ENCODE measurements at places on chromosomes 7 and 10.

GRCh38 chr7:85644272-85644671, 457.4 kb upstream of the SEMA3D start:
- DNase-seq = no peak

- DNase-seq = no peak
Measured at GRCh38 chr10:94315024-94315451, 47.7 kb downstream of the NOC3L start.

DNA sequence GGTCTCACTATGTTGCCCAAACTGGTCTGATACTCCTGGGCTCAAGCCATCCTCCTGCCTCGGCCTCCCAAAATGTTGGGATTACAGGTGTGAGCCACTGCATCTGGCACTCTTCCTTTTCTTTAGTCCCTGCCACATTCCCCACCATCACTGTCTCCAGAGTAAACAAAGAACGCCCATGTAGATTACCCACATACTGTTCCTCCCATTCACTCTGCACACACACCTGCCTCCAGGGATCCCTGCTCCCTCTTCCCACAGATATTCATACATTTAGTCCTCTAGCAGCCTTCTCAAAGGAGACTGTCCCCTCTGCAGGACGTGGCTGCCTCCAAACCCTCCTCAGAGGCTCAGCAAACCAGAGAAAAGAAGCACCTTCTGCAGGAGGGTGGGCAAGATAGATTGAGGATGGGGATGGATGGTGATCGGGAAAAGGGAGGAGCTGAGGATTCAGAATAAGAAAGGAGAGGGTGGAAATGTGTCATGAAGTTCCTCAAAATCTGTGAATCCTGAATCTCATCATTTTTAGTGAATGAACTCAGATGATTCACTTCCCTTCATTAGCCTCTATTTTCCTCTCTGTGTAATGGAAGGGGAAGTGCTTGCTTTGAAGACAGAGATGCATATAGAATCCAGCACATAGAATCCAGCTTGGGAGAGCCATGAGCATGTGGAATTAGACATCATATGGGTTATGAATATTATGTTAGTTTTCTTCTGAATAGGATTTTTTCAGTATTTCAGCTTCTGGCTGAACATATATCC, 5.5 kb upstream of the PLAU start:
- DNase-seq = no peak

- no peak for DNase-seq
Measured at GRCh38 chr7:18420748-18421147, 74.8 kb upstream of the HDAC9 start.

DNA sequence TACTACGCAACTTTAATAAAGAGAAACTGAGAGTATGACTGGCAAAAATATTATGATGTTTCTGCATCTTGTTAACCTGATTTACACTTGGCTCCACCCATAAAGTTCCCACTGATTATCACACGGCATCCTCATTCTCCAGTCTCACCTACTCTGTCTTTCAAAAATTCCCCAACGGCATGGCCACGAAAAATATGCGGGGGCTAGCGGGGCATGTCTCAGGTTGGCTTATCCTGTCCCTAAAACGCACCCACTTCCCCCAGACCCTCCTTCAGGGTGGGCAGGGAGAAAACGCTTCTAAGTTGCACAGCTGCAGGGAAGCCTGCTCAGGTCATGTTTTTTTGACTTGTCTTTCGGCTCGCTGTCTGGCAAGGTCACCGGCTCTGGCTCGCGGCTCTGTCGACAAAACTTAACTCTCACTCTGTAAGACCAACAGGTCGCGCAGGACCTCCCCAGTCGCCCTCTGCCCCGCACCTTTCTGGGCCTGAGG, 3.8 kb downstream of the CDK6 start:
- DNase-seq = no peak

DNA sequence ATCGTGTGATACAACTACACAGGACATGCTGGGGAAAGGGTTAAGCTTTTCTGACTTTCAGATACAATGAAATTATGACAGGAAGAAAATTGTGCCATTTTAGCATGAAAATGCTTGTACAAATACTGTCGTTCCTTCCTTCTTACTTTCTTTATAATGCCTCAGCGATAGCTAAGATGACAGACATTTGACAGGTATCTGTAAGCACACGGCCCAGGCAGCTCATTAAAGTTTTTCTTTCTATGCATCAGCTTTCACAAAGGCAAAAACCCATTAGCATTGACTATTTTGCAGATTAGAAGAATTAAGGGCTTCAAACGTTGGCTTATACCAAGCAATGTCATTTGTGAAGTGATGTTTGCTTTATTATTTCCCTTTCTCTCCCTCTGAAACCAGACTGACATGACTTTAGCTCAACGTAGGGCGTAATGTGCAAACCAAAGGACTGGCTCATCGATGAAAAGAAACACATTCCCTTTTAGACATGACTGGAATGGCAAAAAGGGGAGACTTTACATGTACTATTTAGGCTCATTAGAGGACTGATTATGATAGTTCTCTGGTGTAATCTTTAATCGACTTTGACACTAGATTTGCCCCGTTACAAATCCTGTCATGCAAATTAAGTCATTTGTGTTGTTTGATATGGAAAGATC, 258.4 kb upstream of the SP8 start:
- no peak for DNase-seq

DNA sequence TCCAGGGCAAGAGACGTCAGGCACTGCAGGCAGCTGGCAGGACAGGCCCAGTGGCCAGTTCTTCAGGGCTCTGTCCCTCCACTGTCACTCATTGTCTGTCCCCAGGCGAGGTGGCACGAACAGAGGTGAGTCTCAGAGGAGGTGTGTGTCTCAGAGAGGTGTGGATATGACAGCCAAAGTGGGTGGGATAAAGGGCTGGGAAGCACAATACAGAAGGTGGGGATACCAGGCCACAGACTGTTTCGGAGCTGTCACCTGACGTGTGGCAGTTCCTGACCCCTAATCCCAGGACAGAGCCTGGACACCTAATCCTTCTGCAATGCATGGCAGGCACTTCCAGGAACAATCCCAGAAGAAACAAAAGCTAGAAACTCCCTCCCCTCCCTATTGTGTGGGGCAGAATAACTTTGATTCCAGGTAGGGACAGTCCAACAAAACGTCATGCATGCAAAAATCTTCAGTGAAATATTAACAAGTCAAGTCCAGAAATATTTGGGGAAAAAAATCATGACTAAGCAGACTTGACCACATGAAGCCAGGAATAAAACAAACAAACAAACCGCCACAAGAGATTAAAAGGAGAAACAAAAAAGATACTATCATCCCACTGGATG, 11.6 kb downstream of the KLRG2 start:
- no peak for DNase-seq

GRCh38 chr10:2728087-2728486, 339.3 kb upstream of the PFKP start:
- DNase-seq = no peak

DNA sequence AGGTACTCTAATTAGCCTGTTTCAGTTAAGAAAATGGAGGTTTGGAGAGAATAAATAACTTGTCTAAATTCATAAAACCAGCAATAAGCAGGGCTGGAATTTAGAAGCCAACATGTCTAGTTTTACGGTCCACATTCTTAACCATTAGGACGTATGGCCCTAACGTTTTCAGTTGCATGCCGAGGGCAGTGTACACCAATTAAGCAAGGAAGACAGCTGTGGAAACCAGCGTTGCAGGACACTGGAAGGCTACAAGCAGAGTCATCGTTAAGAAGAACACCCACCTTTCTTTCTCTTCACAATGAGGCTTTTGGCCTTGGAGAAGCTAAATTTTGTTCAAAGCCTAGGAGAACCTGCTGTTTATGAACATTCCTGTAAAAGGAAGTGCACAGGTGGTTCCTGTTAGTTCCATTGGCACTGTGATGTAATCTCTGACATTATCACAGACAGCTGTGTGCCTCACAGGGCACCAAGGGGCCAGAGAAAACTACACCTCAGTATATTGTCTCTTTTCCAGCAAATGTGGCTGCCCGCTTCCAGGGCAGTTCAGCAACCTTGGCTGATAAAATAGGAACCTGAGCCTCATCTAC, 21.0 kb downstream of the MPP7 start:
- DNase-seq = no peak

GRCh38 chr7:108604307-108605077, 34.8 kb downstream of the DNAJB9 start:
- DNase-seq = no peak

DNA sequence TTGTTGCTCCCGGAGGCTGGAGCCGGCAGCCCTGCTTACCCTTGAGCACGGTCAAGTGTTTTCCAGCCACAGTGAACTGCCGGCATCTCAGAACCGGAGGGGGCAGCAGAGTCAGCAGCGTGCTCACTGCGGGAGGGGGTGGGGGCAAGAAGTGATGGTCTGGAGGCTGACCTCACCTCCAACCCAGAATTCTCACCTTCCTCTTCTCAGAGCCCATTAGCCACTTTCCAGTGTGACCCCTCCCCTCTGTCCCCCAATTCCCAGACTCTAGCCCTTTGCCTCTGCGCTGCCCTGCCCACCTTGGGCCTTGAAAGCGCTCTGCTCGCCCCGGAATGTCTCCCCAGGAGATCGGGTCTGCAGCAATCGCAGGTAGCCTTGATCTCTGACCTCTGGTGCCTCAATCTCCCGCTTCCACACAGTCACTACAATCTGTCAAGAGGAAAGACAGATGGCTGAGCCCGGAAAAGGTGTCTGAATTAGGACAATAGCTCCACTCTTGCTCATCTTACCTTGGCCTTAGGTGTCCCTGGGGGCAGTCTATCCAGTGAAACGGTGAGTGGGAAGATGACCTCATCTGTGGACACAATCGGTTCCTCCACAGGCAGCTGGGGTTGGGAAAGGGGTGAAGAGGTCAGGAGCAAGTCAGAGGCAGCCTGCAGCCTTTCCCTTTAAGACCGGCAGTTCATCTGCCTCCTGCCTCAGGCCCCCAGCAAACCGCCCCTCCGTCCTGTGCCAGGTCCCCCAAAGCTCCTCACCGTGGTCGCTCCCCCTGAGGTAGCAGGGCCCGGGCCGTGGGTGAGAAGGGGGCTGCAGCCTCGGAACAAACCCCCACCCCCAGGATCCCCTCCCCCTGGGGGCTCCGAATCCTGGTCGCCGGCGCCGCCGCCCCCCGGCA, 942 bp downstream of the TRAPPC14 start:
- DNase-seq = no peak

DNA sequence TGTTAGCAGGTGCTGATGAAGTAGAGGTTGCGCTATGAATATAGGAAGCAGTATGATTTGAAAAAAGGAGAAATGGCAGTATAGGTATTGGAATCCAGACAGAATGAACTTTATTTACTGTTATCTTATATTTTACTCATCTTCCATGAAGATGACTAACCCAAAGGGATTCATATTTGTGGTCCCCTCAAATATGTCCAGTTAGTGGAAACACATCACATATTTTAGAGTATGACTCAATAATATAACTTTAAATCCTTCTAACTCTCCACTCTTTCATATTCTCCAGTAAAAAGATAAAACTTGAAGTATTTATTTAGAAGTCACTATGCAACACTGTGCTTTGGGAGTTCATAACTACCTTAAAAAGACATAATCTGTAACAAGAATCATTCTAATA, 286.5 kb upstream of the LRRTM3 start:
- DNase-seq = no peak

GRCh38 chr7:130902755-130903357, 168.8 kb upstream of the KLF14 start:
- no peak for DNase-seq

GRCh38 chr10:32109603-32110002, 53.4 kb upstream of the KIF5B start:
- DNase-seq = no peak

DNA sequence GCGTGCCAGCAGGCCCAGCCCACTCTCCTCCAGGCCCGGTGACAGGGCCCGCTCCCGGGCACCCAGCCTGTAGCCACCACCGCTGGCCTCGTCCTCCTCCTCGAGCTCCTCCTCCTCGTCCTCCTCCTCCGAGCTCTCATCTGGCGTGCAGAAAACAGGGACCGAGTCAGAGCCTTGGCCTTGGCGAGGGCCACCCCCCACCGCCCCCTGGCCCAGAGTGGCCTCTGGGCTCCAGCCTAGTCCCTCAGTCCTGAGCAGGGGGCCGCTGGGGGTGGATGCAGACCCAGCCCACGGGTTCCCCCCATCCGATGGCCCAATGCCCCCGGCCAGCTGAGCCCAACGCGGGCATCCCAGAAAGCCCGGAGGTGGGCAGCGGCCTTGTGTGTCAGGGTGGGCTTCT, 62.9 kb downstream of the SLC29A4 start:
- no peak for DNase-seq

DNA sequence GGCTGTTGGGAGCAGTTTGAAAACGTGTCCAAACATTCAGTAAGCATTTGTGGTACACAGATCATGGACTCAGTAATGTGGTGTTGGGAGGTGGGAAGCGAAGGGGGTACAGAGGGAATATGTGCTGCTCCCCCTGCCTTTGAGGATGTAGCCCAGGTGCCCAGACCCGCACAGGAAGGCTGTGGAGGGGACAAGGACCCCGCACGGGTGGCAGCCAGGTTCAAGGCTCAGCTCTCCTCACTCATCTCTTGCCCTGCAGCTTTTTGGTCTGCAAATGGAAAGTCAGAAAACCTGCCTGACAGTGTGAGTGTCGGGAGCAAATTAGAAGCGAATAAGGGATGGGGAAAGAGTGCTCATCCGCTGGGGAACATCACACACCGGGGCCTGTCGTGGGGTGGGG, 27.3 kb upstream of the EN2 start:
- no peak for DNase-seq

DNA sequence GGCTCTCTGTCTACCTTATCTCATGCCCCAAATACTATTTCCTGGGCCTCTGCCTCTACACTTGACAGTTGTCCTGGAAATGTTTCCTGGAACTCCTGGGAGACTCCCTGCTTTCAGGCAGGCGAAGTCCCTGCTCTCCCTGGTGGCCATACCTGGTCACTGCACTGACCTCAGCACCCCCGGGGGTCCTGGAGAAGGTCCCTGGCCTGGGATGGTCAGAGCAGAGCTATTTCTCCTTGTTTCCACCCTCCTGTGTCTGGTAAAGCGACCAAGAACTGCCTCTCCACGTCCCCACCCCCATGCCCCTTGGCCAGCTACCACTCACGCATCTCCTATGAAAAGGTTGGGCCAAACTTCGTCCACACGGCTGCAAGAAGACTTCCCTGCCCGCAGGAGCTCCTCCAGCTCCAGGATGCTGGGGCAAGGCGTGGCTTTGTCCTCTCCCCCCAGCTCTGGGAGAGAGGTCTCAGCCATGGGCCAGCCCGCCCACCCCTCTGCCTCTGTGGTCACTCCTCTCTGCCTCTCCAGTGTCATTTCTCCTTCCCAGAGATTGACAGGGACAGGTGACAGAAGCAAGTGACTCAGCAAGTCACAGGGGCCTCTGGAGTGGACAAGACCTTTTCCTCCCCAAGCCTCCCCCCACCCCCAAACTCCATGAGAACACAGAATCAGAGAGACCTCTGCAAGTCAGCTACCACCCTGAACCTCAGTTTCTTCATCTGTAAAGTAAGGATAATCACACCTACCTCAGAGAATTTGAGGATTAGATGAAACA, 2.6 kb upstream of the SAMD8 start:
- DNase-seq = no peak

GRCh38 chr10:133009218-133009950, 67.0 kb upstream of the CFAP46 start:
- no peak for DNase-seq

Measured in naive B cell (primary cell).